Heart left ventricle (tissue), 16 donors: ENCODE measurements at places on chromosomes 13 and 19. TPM values are rescaled to one million over a fixed set of nuclear protein-coding genes. Genes with fewer than 3 reads are reported as not detected.

The SF3A2 gene
- polyA plus RNA-seq: 22.7 TPM

The SOX21 gene
- not detected for polyA plus RNA-seq

The GIPR gene
- polyA plus RNA-seq: 8.1 TPM

The MATK gene
- polyA plus RNA-seq: 1.00 TPM

The ZNF610 gene
- polyA plus RNA-seq: 2.8 TPM

The STAP2 gene
- 1.9 TPM for polyA plus RNA-seq

The CYP2A6 gene
- not detected for polyA plus RNA-seq

DNA sequence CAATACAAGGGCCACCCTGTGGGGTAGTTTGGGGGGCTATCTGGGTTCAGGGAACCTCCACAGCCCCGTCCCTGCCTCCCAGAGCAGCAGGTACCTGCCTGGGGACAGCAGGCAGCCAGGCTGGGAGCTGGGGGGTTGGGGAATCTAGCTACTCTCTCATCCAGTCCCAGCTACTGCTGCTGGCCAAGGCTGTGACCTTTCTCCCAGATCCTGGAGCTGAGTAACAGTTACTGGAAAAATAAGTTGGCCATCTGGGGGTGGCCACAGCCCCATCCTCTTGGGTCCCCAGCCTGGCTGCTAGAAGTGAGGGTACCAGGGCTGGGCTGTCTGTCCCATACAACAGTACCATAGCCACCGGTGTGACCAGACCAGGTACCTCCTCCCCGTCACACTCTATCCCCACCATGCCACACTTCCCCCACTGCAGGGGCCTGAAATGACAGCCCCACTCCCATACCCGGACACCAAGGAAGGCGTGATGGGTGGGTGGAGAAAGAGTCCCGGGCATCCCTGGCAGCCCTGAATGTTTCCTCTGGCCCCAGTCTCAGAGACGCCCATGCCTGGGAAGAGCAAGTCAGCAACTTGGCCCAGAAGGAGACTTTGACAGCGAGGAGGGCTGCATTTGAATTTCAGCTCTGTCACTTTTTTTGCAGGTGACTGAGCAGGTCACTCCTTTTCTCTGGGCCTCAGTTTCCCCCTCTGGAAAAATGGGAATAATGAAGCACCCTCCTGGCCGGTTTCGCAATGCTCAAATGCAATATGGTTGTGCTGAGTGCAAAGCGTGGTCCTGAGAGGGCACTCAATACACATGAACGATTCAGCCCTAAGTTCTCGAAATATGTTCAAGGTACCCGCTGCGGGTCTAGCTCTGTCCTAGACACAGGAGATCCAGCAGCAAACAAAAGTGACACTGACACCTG, 30.7 kb upstream of the NFIC start:
- DNase-seq: peak; percentile 71

- no peak for DNase-seq
Observed at GRCh38 chr13:39684531-39685137, 29.2 kb downstream of the COG6 start.

DNA sequence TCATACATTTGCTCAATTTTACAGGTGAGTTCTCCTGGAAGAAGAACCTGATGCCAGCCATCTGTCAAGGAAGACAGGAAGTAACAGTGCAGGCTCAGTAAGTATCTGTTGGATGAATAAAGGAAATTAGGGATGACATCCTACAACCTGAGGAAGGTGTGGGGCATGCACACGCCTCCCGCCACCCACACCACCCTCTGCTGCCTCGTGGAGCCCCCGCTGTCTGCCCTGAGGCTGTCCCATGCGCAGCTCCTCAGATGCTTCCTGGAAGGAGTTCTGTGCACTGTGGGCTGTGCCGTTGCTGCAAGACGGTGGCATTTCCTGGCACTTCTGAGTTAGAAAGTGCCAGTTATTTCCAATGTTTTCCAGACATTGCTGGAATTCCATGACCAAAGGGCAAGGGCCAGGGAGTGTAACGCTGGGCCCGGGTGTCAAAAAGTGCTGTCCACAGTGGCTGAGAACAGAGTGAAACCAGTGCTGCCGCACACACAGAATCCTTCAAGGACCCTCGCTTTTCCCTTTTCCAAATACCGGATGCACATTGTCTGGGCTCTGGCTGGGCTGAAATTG, 4.2 kb upstream of the TEX29 start:
- no peak for DNase-seq

DNA sequence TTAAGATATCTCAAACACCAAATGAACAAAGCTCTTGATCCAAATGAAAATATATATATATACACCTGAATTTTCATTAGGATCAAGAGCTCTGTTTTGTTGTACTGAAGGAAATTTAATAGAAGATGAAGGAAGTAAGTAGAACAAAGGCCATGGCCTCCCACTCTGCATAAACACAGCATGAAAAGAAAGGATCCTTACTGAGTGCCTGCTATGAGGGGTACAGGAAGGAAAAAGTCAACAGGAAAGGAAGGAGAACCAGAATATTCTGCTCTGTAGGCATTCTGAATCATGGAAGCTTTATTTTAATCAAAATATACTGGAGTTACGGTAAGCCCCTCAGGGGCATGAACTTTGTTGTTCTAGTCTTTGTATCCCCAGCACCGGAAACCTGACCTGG, 22.1 kb downstream of the TMTC4 start:
- no peak for DNase-seq

- no peak for DNase-seq
Observed at GRCh38 chr13:21309542-21310172, 133.2 kb downstream of the MRPL57 start.

DNA sequence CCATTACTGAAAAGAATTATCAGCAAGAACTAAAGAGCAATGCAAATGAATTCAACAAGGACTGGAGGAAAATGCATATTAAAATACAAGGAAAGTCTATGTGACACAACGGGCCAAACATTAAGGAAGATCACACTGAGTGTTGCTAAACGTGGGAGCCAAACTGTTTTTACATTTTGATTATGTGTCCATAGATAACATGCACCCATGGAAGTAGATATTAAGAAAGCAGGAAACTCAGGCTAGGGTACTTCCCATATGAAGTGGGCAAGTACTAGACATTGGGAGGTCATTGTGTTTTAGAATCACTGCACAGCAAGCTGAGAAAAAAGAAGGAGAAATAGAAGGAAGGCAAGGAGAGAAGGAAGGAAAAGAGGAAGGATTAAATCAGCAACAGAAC, 161.8 kb downstream of the KCTD12 start:
- DNase-seq: no peak
